Keratinocyte (primary cell): ENCODE measurements at places on chromosomes 3 and 15. TPM values are rescaled to one million over a fixed set of nuclear protein-coding genes. Genes with fewer than 3 reads are reported as not detected.
A peak's percentile ranks its signal among the peaks of the same experiment; 100 is the strongest.

DNA sequence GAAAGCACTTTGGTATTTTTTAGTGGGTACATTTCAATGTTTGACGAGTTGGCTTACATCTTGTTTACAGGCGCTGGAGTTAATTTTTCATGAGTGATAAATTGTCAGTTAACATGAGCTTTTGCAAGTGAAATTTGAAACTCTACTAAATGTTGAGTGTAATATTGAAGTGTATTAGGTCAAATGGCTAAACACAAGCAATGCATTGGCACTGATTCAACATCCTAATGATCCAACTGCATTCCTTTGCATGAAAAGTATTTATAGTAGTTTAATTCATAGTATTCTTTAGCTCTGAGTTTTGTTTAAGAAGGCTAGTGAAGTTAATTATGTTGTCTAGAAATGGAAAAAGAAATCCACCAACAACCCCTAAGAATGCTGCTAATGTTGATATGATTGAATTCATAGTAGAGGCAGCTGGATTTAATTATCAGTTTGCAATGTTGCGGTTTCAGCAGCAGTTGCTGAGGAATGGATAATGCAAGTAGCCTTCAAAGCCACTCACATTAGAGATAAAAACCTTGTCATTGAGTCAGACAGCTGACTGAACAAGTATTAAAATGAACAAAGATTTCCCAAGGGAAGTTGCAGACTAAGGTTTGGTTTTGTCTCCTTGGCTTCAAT, 245.6 kb upstream of the GOLIM4 start:
- DNase-seq = no peak

Gene SERINC4
- polyA plus RNA-seq = 0.05 to 0.14 TPM in 2 of 3 replicates, not detected in the other

Gene UROC1
- not detected in 3 replicates for polyA plus RNA-seq

Gene MYH15
- polyA plus RNA-seq = 0.40 to 1.3 TPM (median 0.87 TPM) in 3 replicates

DNA sequence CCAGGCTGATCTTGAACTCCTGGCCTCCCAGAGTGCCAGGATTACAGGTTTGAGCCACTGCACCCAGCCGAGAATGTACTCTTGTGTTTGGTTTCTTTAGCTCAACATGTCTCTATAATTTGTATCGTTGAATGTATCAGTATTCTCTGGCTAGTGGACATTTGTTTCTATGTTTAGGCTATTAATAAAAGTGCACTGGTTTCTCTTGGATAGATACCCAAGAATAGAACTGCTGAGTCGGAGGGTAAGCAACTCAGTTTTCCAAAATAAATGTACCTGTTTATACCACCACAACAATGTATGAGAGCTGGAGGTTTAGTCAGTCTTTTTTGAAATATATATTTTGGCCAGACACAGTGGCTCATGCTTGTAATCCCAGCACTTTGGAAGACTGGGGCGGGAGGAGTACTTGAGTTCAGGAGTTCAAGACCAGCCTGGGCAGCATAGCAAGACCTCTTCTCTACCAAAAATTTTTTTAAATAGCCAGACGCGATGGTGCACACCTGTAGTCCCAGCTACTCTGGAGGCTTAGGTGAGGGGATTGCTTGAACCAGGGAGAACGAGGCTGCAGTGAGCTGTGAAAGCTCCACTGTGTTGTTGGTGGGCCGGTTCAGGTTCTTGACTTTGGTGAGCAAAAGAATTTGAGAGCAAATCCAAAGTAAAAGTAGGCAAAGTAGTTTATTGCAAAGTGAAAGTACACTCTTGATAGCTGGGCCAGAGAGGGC, 7.7 kb upstream of the IVD start:
- DNase-seq = no peak

DNA sequence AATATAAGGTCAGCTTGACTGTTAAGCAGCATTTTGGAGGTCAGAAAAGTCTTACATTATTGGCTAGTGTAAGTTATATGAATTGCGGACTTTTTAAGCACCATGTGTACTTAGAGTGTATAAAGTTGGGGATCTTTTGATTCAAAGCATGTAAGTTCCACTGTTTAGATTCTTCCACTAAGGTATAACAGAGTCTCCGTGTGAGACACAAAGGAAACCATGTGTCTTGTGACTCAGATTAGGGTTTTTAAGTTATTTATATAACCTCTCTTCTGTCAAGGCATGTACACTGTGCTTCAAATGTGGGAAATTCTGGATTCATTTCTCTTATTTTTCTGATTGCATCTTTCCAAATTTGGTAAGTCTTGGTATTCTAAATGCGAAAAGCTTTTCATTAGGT, 143.5 kb upstream of the SOX2 start:
- DNase-seq = no peak

- DNase-seq = no peak
These were observed 55.9 kb upstream of the ABHD17C start for GRCh38 chr15:80639168-80639555.

- no peak for DNase-seq
These were observed 72.3 kb upstream of the GAP43 start for GRCh38 chr3:115551016-115551415.

DNA sequence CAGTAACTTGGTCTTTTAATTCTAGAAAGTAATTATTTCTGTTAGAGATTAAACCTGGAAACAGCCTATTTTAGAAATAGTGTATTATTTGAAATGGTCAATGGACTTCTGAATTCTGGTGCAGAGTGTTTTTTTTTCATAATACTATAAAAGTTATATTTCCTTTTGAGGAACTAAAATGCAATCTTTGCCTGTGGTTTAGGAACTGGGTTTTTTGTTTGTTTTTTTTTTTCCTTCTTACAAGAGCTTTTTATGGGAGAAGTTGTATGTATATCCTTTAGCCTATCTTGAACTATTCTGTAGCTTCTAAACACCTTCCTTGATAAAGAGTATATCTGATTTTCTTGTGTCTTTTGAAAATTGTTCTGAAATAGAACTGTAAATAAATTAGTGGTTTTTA, 88.3 kb downstream of the ARIH1 start:
- no peak for DNase-seq

Gene EFCC1
- not detected in 3 replicates for polyA plus RNA-seq

GRCh38 chr3:31077021-31077601, 182.7 kb upstream of the GADL1 start:
- DNase-seq = peak; percentile 91
